Activated T-helper 17 cell treated with anti-CD3 and anti-CD28 coated beads, Interleukin-2, amount 50 U/mL, for 72 hours (primary cell): ENCODE measurements at places on chromosomes 7 and 10. TPM values are rescaled to one million over a fixed set of nuclear protein-coding genes. Genes with fewer than 3 reads are reported as not detected.

PARD3 gene
- total RNA-seq: 0.13 TPM

SEPHS1 gene
- 73.7 TPM for total RNA-seq

GPR15LG gene
- total RNA-seq: not detected

GRCh38 chr10:30602747-30603146 is 26.8 kb downstream of the LYZL2 start:
- no peak for ATAC-seq

DNA sequence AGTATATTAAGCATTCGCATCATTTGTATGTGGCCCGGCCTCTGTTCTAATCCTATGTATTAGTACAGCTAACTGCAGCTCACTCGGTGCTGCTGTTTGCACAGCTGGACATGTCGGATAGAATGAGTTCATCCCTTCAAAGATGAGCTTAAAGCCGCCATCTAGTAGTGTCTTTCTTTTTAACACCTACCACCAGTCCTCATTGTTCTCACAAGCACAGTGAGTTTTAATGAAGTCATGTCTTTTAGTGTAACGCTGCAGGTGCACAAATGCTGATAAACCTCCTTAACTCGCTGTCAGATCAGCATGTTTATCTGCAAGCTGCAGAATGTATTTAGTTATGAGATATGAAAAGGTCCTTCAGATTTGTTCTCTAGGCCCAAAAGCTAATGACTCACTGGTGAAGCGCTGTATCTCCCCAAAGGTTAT is 247.5 kb downstream of the MTERF1 start:
- no peak for ATAC-seq

GRCh38 chr7:7795203-7795602 is 76.8 kb upstream of the RPA3 start:
- no peak for ATAC-seq

DNA sequence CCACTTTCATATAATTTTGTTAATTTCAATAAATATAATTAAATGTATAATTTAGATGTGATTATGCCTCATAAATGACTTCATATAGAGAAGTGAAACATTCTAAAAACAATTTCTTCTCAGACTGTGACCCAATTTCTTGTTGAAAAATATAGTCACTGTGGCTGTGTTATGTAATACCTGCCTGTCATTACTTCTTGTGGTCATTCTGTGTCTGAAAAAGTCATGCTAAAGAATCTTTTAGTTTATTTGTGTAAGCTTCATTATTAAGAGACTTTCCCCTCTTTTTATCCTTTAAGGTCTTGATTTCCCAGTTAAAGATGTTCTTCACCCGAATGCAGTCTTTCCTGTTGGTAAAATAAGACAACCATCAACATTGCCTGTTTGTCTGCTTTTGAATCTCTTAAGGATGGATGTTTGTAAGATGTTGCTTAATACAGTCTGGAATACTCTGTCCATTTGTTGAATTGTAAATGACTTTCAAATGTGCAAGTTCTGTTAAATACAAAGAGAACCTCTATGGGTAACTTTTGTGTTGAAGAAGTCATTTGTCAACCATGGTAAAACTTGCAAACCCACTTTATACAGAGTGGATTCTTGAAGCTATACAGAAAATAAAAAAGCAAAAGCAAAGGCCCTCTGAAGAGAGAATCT is 16.0 kb downstream of the KAT6B start:
- no peak for ATAC-seq
